NCI-H2081 treated with DMSO at 0.1 percent for 48 hours (cell line): ENCODE measurements at places on chromosomes 1 and 21.

DNA sequence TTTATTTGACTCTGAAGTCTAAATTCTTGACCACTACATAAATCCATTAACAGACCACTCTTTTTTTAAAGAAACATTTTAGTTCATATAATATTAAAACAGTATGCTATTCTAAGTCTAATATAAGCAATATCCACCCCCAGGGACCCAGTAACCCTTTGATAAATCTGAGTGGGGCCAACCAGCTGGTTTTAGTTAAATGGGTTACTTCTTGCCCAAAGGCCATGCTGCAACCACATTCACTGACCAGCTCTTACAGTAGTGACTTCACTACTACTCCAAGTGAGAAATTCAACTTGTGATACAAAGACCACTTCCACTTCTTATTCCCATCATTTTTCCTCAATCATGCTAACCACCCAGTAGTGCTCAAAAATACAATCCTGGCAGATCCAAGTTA, 20.5 kb downstream of the FUBP1 start:
- DNase-seq: no peak

DNA sequence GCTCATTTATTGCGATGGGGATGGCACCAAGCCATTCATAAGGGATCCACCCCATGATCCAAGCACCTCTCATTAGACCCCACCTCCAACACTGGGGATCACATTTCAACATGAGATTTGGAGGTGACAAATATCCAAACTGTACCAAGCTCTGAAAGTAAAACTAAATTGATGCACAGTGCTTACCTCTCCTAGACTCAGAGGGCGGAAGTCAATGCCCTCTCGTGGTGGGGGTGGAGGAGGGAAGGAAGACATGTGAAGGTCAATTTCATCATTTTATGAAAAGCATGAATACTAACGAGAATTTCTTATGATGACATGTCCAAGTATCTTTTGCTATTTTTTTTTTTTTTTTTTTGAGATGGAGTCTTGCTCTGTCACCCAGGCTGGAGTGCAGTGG, 120.0 kb downstream of the PGBD5 start:
- no peak for DNase-seq

DNA sequence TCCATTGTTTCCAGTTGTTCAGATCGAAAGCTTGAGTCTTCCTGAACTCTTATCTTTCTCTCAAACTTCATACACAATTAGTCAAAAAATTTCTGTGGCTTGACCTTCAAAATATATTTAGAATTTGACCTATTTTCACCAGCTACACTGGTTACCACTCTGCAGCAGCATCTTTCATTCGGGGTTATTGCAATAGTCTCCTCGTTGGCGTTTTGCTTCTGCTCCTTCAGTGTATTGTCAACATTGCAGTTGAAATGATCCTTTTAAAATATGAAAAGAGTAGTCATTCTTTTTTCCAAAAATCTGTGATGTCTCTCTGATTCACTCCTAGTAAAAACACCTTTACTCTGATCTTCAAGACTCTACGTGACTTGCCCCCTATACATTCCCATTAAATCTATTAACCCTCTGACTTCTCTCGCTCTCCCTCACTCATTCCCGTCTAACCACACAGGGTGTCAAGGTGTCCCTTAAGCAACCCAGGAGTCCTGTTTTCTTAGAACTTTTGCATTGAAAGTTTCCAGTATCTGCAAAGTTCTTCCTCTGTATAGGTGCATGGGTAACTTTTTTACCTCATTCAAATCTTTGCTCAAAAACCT, 480.2 kb upstream of the B3GALT2 start:
- DNase-seq: no peak

DNA sequence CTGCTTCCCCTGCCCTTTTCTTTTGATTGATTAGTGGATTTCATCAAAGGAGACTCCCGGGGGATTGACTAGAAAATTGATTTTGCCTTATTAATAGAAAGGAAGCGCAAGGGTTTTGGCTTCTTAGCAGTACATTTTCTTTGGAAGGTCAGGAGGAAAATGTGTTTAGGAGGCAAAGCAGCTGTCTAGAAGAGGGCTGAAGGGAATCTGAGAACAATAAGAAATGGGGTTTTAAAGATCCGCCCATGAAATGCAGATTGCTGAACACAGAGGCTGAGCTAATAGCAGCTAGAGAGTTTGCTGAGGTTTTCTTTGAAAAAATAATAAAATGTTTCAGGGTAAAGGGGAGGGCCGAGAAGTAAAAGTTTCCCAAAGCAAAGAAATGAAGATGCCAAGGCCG, 4.9 kb downstream of the SERTAD4 start:
- DNase-seq: no peak

- no peak for DNase-seq
Observed at GRCh38 chr1:165456114-165456513, 11.2 kb upstream of the RXRG start.

- DNase-seq: no peak
Observed at GRCh38 chr1:247295274-247295684, 36.4 kb downstream of the ZNF496 start.

DNA sequence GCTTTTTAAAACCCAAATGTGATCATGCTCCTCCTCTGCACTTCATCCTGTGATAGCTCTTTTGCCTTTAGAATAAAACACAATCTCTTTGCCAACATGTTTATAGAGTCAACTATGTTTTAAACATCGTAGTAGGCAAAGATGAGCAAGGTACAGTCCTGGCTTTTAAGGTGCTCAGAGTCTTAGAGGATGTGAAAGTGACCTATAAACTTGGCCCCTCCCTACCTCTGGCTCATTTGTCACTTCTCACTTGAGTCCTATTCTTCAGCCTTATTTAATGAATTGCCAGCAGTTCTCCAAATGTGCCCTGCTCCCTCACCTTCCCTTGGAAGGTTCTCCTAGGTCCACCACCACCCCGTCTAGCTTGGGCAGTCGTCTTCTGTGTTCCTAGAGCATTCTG, 617.0 kb upstream of the NR5A2 start:
- no peak for DNase-seq

DNA sequence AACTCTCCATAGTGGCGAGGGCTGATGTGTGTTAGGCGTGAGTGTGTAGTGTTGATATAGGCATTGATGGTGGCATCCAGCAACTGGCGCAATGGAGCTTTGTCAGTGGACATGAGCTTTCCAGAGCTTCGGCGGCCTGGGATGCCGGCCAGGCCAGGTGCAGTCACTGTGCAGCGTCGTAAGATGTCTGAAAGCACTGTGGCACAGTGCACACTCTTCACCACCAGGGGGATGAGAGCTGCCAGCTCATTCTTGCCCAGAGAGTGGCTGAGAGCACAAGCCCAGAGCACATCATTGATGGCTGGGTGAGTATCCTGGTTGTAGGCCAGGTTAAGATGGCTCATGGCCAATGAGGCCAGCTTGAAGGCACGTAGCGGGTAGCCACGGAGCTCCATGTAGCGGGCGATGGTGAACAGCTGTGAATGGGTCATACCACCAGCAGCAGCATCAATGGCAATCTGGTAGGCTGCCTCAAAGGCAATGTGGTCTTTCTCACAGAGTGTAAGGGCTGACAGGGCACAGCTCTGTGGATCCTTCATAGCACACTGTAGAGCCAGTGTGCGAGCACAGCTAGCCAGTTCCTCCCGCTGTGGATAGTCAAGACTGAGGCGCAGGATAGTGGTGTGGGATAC, 6.7 kb downstream of the UROD start:
- peak; percentile 17 for DNase-seq

DNA sequence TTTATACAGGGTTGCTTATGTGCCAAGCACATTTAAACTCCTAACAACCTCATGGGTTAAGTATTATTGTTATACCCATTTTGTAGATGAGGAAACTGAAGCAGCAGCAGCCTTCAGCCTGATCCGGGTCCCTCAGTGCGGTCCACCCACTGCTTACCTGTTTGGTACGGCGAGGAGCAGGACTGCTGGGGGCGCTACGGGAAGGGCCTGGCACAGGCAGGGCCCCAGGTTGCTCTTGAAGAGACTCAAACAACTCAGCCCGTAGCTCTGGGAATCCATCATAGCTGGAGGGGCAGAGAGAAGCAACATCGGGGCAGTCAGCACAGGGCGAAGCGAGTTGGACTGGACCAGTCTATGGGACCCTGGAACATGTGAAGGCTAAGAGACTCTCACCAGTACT, 9.2 kb downstream of the DENND4B start:
- DNase-seq: no peak

- no peak for DNase-seq
Observed at GRCh38 chr1:18901952-18902522, 318 bp downstream of the ALDH4A1 start.

DNA sequence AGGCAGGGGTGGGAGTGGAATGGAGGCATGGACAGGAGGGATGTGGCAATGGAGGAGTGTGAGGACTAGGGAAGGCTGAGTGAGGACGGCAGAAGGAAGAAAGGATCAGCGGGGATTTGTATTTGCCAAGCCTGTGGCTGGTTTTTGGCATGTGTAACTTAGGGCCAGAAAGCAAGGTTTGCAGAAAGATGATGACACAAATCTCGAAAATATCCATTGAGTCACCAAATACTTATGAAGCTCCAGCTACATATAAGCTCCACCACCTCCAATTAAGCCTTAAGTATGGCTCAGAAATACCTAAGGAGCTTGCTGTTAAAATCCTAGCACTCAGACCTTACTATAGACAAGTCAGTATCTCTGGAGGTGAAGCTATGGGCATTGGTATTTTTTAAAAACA, 90.1 kb downstream of the OMA1 start:
- no peak for DNase-seq

- DNase-seq: no peak
Observed at GRCh38 chr1:29519108-29519787, 282.9 kb downstream of the PTPRU start.

DNA sequence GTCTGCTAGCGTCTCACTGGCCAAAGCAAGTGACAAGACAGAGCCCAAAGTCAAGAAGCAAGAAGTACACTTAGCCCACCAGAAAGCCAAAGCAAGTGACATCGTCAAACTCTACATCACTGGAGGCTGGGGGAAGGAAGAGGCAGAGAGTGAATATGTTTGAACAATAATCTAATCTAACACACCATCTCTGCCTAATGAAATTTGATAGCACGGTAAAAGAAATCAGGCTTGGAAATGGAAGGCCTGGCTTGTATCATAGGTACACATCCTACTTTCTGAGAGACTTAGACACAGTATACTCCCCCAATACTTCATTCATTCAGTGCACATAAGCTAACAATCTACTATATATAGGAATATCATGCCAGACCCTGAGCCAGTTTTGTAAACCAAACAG, 26.3 kb downstream of the TRABD2B start:
- no peak for DNase-seq

- DNase-seq: no peak
Observed at GRCh38 chr21:39048574-39048973, 134.7 kb downstream of the PSMG1 start.

DNA sequence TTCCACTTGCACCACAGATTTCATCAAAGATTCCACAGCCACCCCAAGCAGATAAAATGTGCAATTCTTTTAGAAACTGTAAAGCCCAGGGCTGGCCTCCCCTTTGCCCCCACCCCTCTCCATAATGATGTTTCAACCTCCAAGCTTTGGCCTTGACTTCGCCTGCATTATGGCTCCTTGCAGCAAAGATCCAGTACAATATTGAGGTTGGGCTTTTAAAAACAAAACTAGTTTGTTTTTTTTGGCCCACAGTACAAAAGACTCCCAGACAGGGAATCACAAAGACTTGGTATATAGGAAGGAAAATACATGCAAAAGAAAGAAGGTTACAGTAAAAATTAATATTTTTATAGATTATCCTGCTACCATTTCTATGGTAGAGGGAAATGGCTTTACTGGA, 356.5 kb upstream of the PTBP2 start:
- DNase-seq: no peak

GRCh38 chr1:155507945-155508344, 54.7 kb downstream of the ASH1L start:
- DNase-seq: no peak

GRCh38 chr1:62903522-62903921, 119.6 kb downstream of the ATG4C start:
- no peak for DNase-seq

GRCh38 chr1:96073100-96073499, 648.5 kb upstream of the PTBP2 start:
- no peak for DNase-seq

DNA sequence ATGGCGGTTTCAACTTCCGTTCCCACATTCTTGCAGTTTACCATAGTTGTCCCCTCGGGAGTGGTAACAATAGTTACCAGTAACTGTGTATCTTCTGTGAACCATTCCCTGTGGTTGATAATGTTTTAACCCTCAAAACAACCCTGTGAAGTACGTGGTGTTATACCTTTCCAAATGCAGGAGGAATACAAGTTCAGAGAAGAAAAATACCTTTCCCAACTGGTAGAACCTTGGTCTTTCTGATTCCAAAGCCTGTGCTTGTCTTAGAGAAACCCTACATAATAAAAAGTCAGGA, 789 bp downstream of the BTF3L4 start:
- no peak for DNase-seq

DNA sequence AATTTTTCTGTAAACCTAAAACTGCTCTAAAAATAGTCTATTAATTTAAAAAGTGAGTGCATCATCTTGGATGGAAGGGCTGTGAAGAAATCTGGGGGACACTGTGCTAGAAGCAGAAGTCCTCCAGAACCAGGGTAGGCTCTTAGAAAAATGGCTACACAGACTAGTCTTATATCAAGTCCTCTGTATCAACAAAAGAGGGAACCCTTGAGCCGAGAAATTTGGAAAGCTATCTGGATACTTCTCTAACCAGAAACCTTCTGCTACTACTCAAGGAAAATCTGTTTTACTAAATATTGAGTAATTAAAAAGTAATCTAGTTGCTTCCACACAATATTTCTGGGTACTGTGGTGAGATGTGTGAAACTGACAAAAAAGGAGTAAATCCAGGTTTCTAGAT, 92.1 kb downstream of the WDR3 start:
- DNase-seq: no peak

DNA sequence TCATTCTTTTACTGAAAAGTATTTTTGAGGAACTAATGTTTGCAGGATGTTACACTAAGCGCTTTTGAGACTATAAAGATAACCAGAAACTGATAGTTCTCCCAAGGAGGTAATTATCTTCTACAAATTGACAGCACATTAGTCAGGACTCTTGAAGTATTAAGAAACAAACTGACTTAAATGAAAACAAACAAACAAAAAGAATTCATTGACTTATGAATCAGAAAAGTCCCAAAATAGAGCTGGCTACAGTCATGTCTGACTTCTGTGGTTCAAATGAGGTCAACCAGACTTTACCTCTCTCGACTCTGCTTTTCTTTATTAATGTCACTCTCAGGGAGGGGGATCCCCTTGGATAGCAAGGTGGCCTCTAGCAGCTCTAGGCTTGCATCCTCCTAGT, 296.8 kb downstream of the TPR start:
- DNase-seq: no peak

DNA sequence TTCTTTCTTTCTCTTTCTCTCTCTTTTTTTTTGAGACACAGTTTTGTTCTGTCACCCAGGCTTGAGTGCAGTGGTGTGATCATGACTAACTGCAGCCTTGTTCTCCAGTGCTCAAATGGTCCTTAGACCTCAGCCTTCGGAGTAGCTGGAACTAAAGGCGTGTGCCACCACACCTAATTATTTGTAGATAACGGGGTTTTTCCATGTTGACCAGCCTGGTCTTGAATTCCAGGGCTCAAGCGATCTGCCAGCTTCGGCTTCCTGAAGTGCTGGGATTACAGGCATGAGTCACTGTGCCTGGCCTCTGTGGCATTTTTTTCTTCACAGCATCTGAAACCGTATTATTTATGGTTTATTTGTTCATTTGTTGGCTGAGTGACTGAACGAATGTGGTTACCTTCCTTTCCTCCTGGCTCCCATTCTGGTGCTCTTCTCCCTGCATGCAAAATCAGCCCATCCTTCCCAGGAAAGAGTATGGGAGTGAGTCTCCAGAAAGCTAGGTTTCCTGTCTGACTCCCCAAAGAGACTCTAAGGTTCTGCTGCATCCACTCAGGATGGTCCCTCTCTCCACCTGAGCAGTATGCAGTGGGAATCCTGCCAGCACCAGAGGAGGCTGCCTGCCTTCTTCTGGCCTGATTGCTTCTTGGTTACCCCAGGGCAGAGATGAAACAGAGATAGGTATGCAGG, 155.0 kb upstream of the BEND5 start:
- DNase-seq: no peak
